Neural crest cell (in vitro differentiated cells): ENCODE measurements at places on chromosomes 4 and X.

- no peak for DNase-seq
- no peaks in the 10 kb centered on the region for H3K36me3 ChIP-seq
- H3K4me1 ChIP-seq, result peaks cover 15% of the 10 kb centered on the region
- H3K27me3 ChIP-seq, result no peaks in the 10 kb centered on the region
- no peak overlapping the region for H3K4me3 ChIP-seq
Observed at GRCh38 chr4:9954468-9954867, 66.8 kb downstream of the SLC2A9 start.

DNA sequence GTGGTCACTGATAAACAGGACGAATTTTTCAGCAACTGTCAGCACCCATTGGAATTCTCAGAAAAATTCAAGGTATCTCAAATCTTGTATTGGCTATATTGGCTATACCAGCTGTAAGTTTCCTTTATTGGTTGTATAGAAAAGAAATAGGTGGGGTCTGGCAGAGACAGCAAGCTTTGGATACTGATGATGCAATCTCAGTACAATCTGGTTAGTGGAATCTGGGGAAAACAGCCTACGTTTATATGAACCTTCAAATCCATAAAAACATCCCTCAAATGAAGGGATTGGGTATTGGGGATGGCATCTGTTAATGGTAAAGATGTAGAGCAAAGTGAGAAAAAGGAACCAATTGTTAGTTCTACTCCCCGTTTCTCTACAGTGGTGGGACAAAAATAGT, 76.4 kb upstream of the MBNL3 start:
- H3K4me3 ChIP-seq, result no peak overlapping the region
- H3K36me3 ChIP-seq, result no peaks in the 10 kb centered on the region
- no peaks in the 10 kb centered on the region for H3K4me1 ChIP-seq
- H3K27ac ChIP-seq, result peak overlapping the region; percentile 44
- DNase-seq, result no peak
- H3K27me3 ChIP-seq, result no peaks in the 10 kb centered on the region

DNA sequence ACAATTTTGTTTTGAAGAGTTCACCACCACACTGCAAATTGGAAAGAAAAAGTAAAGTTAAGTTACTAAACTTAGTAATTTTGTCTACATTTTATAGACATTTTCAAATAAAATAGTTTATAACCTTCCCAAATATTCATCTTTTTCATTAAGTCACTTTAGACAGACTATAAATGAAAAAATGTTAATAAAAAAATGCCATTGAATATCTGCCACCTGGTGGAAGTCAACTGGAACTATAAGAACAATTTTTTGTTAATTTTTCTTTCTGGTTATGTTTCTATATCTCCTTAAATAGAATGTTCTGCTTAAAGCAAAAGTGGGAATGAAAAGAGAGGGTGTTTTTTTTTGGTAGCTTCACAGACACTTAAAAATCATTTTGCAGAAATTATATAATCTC, 534.4 kb upstream of the PCDH10 start:
- H3K4me1 ChIP-seq, result no peaks in the 10 kb centered on the region
- no peak overlapping the region for H3K4me3 ChIP-seq
- H3K36me3 ChIP-seq, result peaks cover 10% of the 10 kb centered on the region
- no peak for DNase-seq
- H3K27me3 ChIP-seq, result no peaks in the 10 kb centered on the region

DNA sequence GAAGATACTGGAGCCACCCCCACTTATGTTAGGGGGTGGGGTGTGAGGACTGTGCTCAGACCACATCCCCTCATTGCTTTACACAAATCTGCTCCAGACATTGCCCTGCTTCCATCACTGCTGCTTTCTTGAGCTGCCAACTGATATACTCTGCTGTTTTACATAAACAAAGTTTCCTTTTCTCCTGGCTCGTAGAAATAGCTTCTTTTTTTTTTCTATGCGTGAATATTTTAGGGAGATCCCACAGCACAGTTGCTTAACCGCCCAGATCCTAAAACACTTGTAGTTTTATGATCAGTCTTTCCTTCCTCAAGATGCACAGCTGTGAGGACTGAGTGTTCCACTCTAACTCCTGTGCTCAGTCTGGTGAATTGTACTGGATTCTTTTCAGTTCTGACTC, 768.4 kb downstream of the PCDH18 start:
- no peaks in the 10 kb centered on the region for H3K36me3 ChIP-seq
- peaks cover 14% of the 10 kb centered on the region for H3K4me1 ChIP-seq
- no peak overlapping the region for H3K4me3 ChIP-seq
- DNase-seq, result no peak
- no peak overlapping the region for H3K27ac ChIP-seq

- H3K4me1 ChIP-seq, result peaks cover 6% of the 10 kb centered on the region
- DNase-seq, result no peak
- no peak overlapping the region for H3K4me3 ChIP-seq
- H3K27me3 ChIP-seq, result no peaks in the 10 kb centered on the region
Observed at GRCh38 chrX:112888916-112889315, 48.3 kb upstream of the AMOT start.

DNA sequence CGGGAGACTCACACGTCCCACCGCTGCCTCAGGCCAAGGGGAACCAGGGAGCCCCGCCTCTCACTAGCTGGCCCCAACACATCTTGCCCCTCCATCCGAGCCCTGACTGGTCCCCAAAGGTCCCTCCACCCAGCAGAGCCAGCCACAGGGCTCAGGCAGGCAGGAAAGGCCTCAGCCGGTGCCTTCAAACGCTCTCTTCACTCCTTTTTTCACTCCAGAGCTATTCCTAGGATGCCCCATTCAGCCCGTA, 1.5 kb upstream of the ARHGAP4 start:
- no peak for DNase-seq
- H3K36me3 ChIP-seq, result peaks cover 10% of the 10 kb centered on the region
- peaks cover 33% of the 10 kb centered on the region for H3K4me1 ChIP-seq
- H3K27ac ChIP-seq, result peak overlapping the region; percentile 86
- peaks cover 5% of the 10 kb centered on the region for H3K27me3 ChIP-seq

- no peaks in the 10 kb centered on the region for H3K36me3 ChIP-seq
- no peak within 1 kb of the TSS for H3K27ac ChIP-seq
- H3K27me3 ChIP-seq, result peaks cover 75% of the 10 kb centered on the region
Observed at GRCh38 chr4:74794382-74795010, at the start of gene BTC. TSS of gene BTC (minus strand) at chr4:74794523. CDS start at chr4:74794325, 198 bp downstream.

GRCh38 chr4:22574880-22575279, 59.0 kb upstream of the ADGRA3 start:
- DNase-seq, result no peak
- no peak overlapping the region for H3K4me3 ChIP-seq
- H3K36me3 ChIP-seq, result peaks cover 8% of the 10 kb centered on the region
- no peak overlapping the region for H3K27ac ChIP-seq
- no peaks in the 10 kb centered on the region for H3K4me1 ChIP-seq

DNA sequence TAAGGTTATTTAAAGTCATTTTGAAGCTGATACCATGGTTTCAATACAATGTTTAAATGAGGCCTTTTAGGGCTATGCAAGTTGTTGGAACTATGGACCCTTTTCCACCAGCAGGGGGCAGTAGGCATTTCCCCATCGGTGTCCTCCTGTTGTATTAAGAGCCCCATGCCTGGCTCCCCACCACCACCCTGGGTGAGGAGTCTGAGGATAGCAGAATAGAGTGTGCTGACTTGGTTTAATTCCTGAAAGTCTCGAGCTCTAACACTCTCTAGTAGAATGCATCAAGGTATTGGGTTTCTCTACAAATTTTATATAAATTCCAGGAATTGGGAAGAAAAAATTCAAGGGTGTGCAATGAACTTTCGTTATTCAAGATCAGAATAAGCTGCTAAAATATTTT, 234.8 kb upstream of the JADE1 start:
- peaks cover 30% of the 10 kb centered on the region for H3K4me1 ChIP-seq
- no peak overlapping the region for H3K4me3 ChIP-seq
- no peak overlapping the region for H3K27ac ChIP-seq

GRCh38 chrX:19789376-19789775, 98.0 kb downstream of the SH3KBP1 start:
- DNase-seq, result no peak
- no peak overlapping the region for H3K4me3 ChIP-seq
- H3K4me1 ChIP-seq, result peaks cover 3% of the 10 kb centered on the region
- H3K27me3 ChIP-seq, result no peaks in the 10 kb centered on the region
- H3K27ac ChIP-seq, result peak overlapping the region; percentile 43
- H3K36me3 ChIP-seq, result no peaks in the 10 kb centered on the region

GRCh38 chr4:136392576-136392975, 1139.7 kb downstream of the PCDH18 start:
- H3K27ac ChIP-seq, result no peak overlapping the region
- H3K36me3 ChIP-seq, result no peaks in the 10 kb centered on the region
- no peak overlapping the region for H3K4me3 ChIP-seq
- DNase-seq, result no peak
- no peaks in the 10 kb centered on the region for H3K4me1 ChIP-seq

GRCh38 chr4:3823496-3824341, 57.5 kb downstream of the ADRA2C start:
- no peaks in the 10 kb centered on the region for H3K36me3 ChIP-seq
- peaks cover 35% of the 10 kb centered on the region for H3K27me3 ChIP-seq
- DNase-seq, result no peak
- H3K4me3 ChIP-seq, result no peak overlapping the region

GRCh38 chr4:169099771-169100180, 89.7 kb upstream of the CBR4 start:
- peaks cover 15% of the 10 kb centered on the region for H3K4me1 ChIP-seq
- no peaks in the 10 kb centered on the region for H3K27me3 ChIP-seq
- peaks cover 23% of the 10 kb centered on the region for H3K36me3 ChIP-seq
- no peak overlapping the region for H3K27ac ChIP-seq

- H3K27me3 ChIP-seq, result no peaks in the 10 kb centered on the region
- H3K4me3 ChIP-seq, result peak overlapping the region; percentile 77
- no peaks in the 10 kb centered on the region for H3K36me3 ChIP-seq
- peaks cover 20% of the 10 kb centered on the region for H3K4me1 ChIP-seq
- no peak overlapping the region for H3K27ac ChIP-seq
Observed at GRCh38 chrX:107718156-107718621, 57.4 kb downstream of the TSC22D3 start.

GRCh38 chr4:151540728-151541388, 131.9 kb downstream of the FHIP1A start:
- DNase-seq, result no peak
- no peak overlapping the region for H3K27ac ChIP-seq
- no peaks in the 10 kb centered on the region for H3K27me3 ChIP-seq
- no peak overlapping the region for H3K4me3 ChIP-seq
- peaks cover 8% of the 10 kb centered on the region for H3K4me1 ChIP-seq

GRCh38 chr4:114603497-114603896, 4.9 kb downstream of the UGT8 start:
- H3K27me3 ChIP-seq, result peaks cover 24% of the 10 kb centered on the region
- no peak overlapping the region for H3K4me3 ChIP-seq

DNA sequence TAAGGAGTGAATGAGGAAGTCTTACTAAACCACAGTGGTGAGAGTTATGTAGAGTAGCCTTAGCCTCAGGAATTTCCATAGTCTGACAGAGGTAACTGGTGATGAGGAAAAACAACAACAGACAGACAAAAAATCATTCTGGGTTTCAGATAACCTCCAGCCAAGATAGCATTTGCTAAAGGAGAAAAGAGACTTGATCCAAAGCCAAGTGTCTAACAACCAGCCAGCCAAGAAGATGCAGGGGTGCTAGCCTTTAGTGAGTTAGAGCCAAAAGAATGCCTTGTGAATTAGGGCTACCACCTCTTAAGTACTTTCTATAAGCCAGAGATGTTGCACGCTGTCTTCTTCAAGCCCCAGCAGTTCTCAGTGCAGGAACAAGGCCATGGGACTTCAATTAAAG, 478.0 kb upstream of the CPEB2 start:
- H3K4me3 ChIP-seq, result no peak overlapping the region
- no peaks in the 10 kb centered on the region for H3K36me3 ChIP-seq
- H3K27me3 ChIP-seq, result no peaks in the 10 kb centered on the region
- peaks cover 17% of the 10 kb centered on the region for H3K4me1 ChIP-seq
- H3K27ac ChIP-seq, result no peak overlapping the region

DNA sequence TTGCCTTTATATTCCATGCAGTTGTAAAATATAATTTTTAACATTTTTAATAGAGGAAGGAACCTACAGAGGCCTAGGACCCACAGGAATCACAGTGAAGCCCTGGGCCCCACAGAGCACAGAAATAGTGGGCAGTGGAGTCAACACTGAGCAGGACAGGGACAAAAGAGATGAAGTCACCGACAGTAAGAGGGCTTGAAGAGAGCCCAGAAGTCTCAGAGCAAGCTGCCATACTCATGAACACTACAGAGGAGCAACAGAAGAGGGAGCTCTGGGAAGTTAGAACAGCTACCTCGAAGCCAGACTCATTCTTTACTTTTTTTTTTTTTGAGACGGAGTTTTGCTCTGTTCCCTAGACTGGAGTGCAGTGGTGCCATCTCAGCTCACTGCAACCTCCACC, 149.3 kb upstream of the TENM3 start:
- H3K27ac ChIP-seq, result no peak overlapping the region
- no peak overlapping the region for H3K4me3 ChIP-seq
- H3K27me3 ChIP-seq, result no peaks in the 10 kb centered on the region
- H3K4me1 ChIP-seq, result peaks cover 4% of the 10 kb centered on the region
- DNase-seq, result no peak
- peaks cover 8% of the 10 kb centered on the region for H3K36me3 ChIP-seq

DNA sequence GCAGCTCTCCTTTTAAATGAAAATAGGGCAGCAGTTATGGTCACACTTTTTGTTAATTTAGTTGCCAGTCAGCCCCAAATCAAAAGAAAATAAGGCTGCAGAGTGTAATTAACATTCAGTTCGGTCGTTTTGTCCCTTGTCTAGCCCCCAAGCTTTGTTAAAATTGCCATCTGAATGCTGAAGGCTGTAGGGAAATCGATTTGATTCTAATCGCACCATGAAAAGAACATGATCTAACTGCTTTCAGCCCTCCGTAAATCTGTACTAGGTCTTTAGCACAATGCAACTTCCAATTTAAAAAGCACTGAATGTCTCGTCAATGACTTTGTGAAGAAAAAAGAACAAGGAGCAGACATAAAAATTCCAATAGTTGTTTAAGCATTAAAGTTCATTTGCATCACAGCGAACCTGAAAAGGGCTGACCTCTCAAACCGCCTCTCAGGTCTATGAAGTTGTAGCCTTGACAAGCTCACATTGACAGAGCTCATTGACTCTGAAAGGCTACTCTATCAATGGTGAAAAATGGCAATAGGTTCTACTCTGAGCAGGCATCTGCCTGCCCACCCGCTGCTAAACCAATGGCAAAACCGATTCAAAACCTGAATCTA, 48.9 kb downstream of the CHIC2 start:
- H3K4me1 ChIP-seq, result peaks cover 24% of the 10 kb centered on the region
- H3K27me3 ChIP-seq, result peaks cover 67% of the 10 kb centered on the region
- H3K36me3 ChIP-seq, result no peaks in the 10 kb centered on the region

DNA sequence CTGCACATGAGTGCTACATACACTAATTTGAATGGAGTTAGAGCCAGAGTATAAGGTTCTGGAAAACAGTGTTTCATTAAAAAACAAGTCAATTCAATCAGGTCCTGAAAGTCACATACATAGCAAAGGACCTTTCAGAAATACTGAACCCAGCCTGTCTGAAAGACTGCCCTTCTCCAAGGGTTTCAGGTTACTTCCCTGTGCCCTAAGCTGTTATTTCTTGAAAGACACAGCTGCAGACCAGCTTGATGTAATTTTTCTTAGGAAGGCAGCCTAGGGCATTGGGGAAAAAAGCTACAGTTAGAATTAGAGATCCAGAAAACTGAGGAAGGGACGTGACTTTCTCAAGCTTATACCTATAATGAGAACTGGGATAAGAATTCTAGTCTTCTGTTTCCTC, 155.9 kb upstream of the MAOA start:
- H3K36me3 ChIP-seq, result no peaks in the 10 kb centered on the region
- H3K4me3 ChIP-seq, result no peak overlapping the region
- peaks cover 23% of the 10 kb centered on the region for H3K4me1 ChIP-seq
- H3K27ac ChIP-seq, result peak overlapping the region; percentile 72
- no peaks in the 10 kb centered on the region for H3K27me3 ChIP-seq
